ENCODE measurements at places on chromosomes 16 and 17.

GRCh38 chr17:29576214-29577000, 7.9 kb downstream of the TP53I13 start:
- DNase-seq, result no peak

- no peak for DNase-seq
These were observed 114.0 kb downstream of the CMIP start for GRCh38 chr16:81558444-81559175.

- DNase-seq, result no peak
These were observed 121.2 kb upstream of the RCVRN start for GRCh38 chr17:10025976-10026901.

DNA sequence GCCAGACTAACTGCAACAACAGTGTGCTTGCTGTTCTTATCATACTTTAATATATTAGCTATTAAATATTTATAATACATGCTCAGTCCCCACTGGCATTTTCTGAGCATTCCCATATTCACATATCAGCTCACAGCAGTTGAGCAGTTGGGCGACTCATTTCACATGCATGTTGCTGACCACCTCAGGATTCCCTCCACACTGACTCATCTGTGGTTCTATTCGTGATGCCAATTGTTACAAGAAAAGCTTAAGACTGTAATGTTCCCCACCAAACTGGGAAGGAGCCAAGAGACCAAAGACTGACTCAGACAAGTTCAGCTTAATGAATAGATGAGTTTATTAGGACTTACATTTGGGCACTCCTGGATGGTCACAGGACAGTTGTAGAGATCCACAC, 100.3 kb upstream of the KIF2B start:
- no peak for DNase-seq

DNA sequence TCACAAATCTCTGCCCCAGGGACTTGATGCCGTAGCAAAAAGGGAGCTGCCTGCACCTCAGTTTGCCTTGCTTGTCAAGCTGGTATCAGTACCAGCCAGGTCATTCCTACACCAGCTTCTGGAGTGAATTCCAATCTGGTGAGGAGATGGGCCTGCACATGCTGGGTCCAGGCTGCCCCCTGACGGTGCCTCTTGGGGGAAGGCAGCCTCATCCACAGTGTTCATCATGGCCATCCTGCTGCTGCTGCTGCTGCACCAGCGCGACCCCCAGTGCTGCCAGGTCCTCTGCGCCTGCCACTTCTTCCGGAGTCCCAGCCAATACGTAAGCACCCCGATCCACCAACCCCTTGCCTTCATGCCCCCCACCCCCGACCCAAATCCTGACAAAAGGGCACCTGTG, 8.3 kb downstream of the MRPL27 start:
- no peak for DNase-seq

- no peak for DNase-seq
These were observed 2291.3 kb downstream of the TP53TG3F start for GRCh38 chr16:35750701-35751104.

DNA sequence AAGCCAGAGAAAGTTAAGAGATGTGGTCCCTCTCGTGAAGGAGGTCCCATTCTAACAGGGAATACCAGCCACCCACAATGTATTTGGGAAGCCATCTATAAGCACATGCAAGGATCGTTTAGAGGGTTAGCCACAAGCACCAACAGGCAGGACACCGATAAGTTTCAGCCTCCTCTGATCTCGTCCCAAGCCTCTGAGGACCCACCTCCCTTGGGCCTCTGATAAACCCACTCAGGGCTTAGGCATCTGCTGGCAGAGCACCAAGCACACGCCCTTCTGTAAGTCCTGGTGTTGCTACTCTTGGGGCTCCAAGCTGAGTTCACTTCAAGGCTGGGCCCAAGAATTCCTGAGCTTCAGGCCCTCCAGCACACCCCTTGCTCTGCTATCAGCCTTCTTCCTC, 5.4 kb upstream of the PNPO start:
- no peak for DNase-seq

- DNase-seq, result no peak
These were observed 100.1 kb upstream of the GRIN2A start for GRCh38 chr16:10282367-10282766.

- DNase-seq, result no peak
These were observed 19.8 kb upstream of the FAM83G start for GRCh38 chr17:19024101-19025078.

DNA sequence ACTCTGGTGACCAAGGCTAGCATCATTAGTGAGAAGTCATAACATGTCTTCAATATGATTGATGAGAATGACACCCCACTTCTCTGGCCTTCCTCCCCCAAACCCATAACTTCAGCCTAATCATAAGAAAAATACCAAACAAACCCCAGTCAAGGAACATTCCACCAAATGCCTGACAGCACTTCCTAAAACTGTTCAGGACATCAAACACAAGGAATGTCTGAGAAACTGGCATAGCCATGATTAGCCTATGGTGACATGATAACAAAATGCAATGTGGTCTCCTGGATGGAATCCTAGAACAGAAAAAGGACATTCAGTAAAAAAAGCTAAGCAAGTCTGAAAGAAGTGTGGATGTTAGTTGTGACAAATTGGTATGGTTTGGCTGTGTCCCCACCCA, 24.7 kb upstream of the TBX4 start:
- DNase-seq, result no peak

DNA sequence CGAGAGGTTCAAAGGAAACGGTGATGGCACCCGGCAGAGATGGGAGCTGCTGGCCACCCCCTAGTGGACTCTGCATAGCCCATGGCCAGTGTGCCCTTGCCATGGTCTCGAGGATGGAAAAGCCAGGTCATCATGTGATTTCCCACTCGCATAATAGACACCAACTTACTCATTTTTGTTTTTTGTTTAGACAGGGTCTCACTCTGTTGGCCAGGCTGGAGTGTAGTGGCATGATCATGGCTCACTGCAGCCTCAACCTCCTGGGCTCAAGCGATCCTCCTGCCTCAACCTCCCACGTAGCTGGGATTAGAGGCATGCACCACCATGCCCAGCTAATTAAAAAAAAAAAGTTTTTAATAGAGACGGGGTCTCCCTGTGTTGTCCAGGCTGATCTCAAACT, 27.6 kb downstream of the LDHD start:
- no peak for DNase-seq

GRCh38 chr17:49471089-49471683, 23.9 kb upstream of the NGFR start:
- DNase-seq, result no peak

GRCh38 chr16:89358030-89359005, 132.0 kb downstream of the ANKRD11 start:
- DNase-seq, result peak; percentile 41

- no peak for DNase-seq
These were observed 21.2 kb downstream of the CLEC16A start for GRCh38 chr16:10965440-10966061.

GRCh38 chr16:19133600-19133999, 19.8 kb downstream of the ITPRIPL2 start:
- DNase-seq, result no peak

GRCh38 chr16:61987474-61988012, 48.7 kb downstream of the CDH8 start:
- DNase-seq, result no peak

- DNase-seq, result no peak
These were observed 152.2 kb downstream of the NTN1 start for GRCh38 chr17:9173386-9173983.

DNA sequence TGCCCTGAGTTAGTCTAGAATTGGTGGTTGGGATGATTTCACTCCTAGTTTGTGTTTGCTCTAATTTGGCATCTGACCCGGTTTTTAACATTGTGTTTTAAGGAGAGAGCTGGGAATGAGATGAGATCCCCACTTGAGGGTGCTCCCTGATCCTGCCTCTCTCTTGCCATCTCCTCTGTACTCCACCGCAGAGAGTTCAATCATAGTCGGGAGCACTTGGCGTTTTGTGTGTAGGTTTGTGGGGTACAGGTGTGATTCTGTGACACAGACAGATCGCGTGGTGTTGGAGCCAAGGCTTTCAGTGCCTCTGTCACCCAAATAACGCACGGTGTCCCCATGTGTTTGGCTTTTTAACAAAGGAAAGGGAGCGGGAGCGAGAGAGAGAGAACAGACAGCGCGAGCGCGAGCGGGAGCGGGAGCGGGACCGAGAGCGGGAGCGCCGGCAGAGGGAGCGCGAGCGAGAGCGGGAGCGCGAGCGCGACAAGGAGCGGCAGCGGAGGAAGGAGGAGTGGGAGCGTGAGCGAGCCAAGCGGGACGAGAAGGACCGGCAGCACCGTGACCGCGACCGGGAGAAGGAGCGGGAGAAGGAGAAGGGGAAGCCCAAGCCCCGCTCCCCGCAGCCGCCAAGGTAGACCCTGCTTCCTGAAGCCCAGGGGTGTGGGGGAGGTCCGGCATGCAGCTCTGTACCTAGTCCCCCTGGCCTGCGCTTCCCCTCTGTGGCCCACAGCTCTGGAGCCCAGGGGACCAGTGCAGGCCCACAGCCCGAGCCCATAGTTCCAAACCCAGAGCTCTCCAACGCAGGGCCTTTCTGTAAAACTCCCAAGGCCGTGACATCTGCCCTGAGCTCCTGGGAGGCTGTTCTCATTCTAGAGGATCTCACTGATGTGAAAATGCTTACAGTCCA, 27.2 kb upstream of the IL17C start:
- no peak for DNase-seq

- DNase-seq, result no peak
These were observed 1.2 kb upstream of the SECTM1 start for GRCh38 chr17:82334622-82335394.

GRCh38 chr17:44914698-44915271, 515 bp downstream of the GFAP start:
- DNase-seq, result no peak

DNA sequence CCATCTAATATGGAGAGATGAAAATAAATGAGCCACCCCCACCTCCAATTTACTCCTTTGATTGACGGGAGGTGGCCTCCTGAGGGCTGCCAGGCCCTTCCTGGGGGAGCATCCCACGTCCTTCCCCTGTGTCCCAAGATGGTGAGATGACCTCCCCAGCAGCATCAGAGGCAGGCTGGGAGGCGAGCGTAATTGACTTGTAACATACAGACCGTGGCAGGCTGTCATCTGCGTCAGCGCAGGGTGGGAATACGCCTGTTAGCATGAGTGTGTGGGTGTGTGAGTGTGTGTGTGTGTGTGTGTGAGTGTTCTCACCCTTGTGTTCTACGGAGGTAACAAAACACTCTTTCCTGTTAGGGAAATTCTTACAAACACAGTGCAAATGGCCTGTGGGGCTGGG, 156.9 kb upstream of the CIBAR2 start:
- DNase-seq, result no peak

DNA sequence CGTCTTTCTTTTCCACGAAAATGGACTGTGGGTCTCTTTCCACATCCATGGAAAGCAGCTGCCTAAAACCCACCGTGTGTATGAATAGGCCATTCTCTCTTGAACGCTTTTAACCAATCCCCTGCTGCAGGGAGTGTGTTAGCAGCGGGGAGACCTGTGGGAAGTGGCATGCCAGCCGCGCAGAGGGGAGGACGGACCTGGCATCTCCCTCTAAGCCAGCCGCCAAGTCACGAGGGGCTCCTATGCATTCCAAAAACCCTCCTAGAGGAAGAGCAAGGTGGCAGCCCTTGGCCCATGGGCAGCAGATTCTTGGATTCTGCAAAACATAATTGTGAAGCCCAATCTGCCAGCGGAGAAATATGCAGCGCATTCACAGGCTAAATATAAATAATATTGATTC, 15.4 kb downstream of the RBFOX3 start:
- no peak for DNase-seq

DNA sequence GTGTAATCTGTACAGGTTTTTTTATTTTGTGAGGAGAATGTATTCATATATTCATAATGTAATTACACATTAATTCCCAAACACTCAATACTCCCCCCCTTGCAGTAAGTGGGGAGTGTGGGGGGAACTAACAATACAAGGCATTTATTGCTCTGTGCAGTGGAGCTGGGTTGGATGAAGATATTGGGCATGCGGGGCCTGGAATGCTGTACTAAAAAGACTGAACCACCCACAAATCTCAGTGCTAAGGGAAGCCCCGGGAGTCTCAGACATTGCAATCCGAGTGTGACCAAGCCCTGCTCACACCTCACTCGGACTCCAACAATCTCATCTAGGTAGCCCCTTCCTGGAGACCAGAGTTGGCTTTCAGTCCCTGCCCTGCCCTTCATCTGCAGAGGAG, 6.0 kb downstream of the PLLP start:
- DNase-seq, result no peak

DNA sequence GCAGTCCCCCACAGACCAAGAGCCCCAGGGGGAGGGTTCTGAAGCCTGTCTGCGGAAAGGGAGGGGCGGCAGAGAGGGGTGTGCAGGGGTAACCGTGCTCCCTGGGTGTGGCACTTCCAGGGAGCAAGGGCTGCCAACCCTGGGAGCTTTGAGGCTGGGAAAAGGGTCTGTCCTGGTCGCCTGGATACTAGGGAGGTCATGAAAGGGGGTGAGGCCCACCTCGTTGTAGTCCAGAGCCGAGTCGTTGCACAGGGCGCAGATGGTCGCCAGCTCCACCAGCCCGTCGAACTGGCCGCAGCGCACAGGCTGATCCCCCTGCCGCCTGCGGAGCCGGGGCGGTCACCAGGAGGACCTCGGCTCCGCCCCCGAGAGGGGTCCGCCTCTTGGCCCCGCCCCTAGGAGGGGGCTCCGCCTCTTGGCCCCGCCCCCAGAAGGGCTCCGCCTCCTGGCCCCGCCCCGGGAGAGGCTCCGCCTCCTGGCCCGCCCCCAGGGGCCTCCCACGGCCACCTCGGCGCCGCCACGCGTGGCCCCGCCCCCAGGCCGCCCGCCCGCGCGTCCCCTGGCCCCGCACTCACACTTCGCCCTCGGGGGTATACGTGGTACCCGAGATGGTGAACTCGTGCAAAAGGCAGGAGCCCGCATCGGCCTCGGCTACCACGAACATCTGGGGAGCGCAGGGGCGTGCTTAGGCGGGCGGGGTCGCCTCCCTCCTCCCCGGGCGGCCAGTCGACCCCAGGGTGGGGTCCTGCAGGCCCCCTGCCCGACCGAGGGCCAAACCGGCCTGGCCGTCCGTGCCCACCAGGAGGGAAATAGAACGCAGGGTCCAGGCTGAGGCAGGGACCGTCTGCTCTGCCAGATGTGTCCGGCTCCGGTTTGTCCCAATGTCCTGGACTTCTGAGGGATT, 19.5 kb downstream of the ATP2A3 start:
- peak; percentile 80 for DNase-seq

DNA sequence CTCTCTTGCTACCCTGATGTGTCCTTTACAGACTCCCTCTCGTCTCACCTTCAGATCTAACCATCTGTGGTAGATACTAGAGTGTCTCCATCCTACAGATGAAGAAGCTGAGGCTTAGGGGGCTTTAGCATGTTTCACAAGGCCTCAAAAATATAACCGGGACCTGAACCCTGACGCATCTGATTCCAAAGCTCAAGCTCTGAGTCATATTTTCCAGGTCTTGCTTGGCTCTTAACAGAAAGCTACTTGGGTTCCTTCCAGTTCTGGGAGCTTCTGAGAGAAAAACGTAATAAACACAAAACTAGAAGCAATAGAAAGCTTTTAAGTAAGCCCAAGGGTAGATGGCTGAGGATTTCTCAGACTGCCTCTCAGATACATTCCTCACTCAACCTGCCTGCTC, 224.3 kb upstream of the EEF2KMT start:
- DNase-seq, result no peak
